ENCODE measurements at places on chromosomes 4 and X.

- no peak for DNase-seq
These were observed 2594.8 kb downstream of the ARAP2 start for GRCh38 chr4:33649471-33649870.

DNA sequence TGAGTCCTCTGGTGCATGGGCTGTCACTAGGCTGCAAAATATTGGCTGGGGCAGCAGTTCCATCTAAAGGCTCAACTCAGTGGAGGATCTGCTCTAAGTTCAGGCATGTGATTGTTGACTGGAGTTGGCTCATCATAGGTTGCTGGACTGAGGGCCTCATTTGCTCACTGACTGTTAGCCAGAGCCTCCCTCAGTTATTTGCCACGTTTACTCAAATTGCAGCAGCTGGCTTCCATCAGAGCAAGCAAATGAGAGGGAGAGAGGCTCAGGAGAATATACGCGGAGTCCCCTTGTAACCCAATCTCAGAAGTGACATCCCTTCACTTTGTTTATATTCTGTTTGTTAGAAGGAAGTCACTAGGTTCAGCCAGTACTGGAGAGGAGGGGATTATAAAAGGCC, 54.1 kb downstream of the BMP3 start:
- no peak for DNase-seq

- DNase-seq, result no peak
These were observed 93.0 kb downstream of the HDAC8 start for GRCh38 chrX:72479324-72480274.

- no peak for DNase-seq
These were observed 42.4 kb upstream of the HS3ST1 start for GRCh38 chr4:11471046-11471441.

DNA sequence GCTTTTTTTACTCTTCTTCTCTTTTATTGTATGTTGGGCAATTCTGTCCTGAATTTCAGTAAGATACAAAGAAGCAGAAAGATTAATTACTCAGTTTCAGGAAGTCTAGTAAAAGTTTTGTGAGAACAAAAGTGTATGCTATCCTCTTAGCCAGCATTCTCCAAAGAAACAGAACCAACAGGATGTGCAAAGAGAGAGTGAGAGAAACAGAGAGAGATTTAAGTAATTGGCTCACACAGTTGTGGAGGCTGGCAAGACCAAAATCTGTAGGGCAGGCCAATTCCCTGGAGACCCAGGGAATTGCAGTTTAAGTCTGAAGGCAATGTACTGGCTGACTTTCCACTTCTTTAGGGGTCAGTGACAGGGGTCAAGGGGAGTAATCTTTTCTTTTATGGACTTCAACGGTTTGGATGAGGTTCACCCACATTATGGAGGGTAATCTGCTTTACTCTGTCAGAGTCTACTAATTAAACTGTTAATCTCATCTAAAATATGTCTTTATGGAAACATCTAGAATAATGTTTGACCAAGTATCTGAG, 59.2 kb upstream of the SLC39A8 start:
- DNase-seq, result no peak

- no peak for DNase-seq
These were observed 6.9 kb downstream of the CXCL10 start for GRCh38 chr4:76016393-76016792.

DNA sequence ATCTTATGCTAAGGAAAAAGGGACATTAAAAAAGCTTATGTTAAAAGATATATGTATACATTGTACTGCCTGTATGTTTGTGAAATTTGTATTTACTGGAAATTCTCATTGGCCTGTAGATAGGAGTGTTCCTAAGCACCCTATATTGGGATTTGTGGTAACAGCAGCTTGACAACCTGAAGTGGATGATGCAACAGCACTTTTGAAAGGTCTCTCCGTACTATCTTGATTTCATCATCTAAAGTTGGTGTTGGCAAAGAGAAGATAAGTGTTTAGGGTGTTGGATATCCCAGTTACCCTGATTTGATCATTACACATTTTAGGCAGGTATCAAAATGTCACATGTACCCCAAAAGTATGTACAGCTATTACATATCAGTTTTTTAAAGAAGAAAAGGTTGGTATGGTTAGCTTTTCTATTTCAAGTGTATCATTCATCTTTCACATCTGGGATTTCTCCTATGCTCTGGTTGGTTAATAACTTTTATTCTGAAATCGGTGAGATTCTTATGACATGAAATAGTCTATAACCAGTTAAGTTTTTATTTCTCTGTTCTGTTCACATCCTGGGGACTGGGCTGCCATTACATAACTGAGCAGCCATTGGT, 10.3 kb downstream of the HADH start:
- no peak for DNase-seq

GRCh38 chr4:36351082-36351666, 69.8 kb downstream of the DTHD1 start:
- peak; percentile 69 for DNase-seq

All from NCI-H446 (cell line).